Stomach (tissue), 19 donors: ENCODE measurements at places on chromosomes 11 and 22. TPM values are rescaled to one million over a fixed set of nuclear protein-coding genes. Genes with fewer than 3 reads are reported as not detected.

The KRTAP5-2 gene
- not detected for total RNA-seq

GRCh38 chr22:19988965-19989724 lies 27.5 kb downstream of the ARVCF start:
- DNase-seq, result no peak

GRCh38 chr11:86668929-86669328 lies 3.5 kb downstream of the ME3 start:
- DNase-seq, result no peak

The NCR3LG1 gene
- under 0.01 TPM for total RNA-seq

GRCh38 chr22:30182815-30183214 lies 63.7 kb downstream of the LIF start:
- DNase-seq, result no peak

DNA sequence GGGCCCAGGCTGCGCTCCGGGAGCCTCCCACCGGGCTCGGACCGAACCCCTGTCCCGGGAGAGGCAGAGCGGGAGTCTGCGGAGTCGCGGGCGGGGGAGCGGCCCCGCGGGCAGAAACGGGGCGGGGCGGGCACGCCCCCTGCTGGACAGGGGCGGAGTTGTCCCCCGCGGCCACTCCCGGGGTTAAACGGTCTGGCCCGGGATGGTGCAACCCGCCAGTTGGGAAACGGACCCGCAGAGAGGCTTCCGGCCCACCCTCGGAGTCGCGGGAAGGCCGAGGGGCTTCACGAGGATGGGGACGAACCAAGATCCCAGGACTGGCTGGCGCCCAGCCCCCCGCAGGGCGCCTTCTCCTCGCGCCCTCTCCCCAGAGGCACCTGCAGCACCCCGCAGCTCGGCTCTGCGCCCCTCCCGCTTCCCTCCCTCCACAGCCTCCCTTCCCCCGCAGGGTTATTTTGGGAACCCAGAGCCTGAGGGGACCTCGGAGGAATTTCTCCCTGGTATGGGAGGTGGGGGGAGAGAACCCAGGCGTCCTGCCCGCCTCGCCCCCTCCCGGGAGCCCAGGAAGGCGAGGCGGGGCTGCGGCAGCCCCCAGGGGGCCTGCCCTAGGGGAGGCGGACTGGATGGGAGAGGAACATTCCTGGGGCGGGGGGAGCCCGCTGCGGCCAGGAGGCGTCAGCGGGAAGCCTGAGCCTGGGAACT lies 902 bp downstream of the RASGRP2 start:
- DNase-seq, result peak; percentile 79

The MS4A7 gene
- 24.6 TPM for total RNA-seq

DNA sequence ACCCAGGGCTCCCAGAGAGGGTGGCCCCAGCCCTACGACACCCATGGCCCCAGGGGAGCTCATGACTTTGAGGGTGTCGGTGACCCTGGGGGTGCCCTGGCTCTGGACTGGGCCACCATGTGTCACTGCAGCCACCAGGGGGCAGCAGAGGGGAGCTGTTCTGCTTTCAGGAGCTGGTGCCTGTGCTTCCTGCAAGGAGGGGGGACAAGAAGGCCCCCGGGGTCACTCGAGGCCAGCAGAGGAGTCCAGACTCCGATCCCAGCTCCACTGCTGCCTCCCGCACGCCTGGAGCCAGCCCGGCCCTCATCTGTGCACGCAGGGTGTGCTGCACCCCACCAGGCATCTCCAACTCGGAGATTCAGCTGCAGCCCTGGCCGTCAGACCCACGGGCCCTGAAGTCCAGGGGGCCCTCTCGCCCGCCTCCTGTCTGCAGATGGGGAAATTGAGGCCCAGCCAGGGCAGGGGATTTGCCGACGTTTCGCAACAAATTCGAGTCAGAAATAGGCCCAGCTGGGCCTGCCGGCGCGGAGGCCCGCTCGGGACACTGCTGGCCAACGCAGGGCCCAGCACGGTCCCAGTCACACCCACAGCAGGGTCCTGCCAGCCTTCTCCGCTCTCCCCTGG lies 29.5 kb upstream of the WNT7B start:
- DNase-seq, result peak; percentile 95

GRCh38 chr11:115709297-115709696 lies 205.1 kb upstream of the CADM1 start:
- no peak for DNase-seq

GRCh38 chr11:25441421-25441820 lies 890.5 kb upstream of the ANO3 start:
- no peak for DNase-seq

DNA sequence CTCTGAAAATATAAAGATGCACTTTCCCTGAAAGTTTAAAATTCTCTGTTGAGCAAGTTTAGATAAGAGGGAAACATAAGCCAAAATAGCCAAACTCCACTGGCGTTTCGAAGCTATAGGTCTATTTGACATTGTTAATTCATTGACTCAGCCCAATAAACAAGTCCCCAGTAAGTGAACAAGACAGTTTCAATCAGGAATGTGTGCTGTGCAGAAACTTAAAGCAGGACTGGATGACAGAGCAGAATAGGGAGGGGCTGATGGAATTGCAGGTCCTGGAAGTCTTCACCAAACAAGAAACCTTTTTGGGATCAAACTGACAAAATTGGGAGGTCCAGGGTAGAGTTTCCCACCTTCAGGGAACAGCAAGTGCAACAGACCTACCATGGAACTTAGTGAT lies 8.9 kb upstream of the KDM4E start:
- DNase-seq, result no peak

The LIF gene
- not detected for total RNA-seq

The CCDC88B gene
- 1.8 TPM for total RNA-seq

The WNT7B gene
- not detected for total RNA-seq

- DNase-seq, result no peak
Observed at GRCh38 chr22:19125011-19125410, 2.8 kb upstream of the DGCR2 start.

- DNase-seq, result no peak
Observed at GRCh38 chr11:78633516-78634310, 59.0 kb upstream of the NARS2 start.

GRCh38 chr11:122664188-122664587 lies 8.7 kb downstream of the UBASH3B start:
- DNase-seq, result no peak

The SIDT2 gene
- 132 TPM for total RNA-seq

The FGF4 gene
- total RNA-seq, result not detected

The OR8D1 gene
- total RNA-seq, result not detected

GRCh38 chr22:47114813-47115517 lies 352.5 kb downstream of the TBC1D22A start:
- DNase-seq, result no peak

DNA sequence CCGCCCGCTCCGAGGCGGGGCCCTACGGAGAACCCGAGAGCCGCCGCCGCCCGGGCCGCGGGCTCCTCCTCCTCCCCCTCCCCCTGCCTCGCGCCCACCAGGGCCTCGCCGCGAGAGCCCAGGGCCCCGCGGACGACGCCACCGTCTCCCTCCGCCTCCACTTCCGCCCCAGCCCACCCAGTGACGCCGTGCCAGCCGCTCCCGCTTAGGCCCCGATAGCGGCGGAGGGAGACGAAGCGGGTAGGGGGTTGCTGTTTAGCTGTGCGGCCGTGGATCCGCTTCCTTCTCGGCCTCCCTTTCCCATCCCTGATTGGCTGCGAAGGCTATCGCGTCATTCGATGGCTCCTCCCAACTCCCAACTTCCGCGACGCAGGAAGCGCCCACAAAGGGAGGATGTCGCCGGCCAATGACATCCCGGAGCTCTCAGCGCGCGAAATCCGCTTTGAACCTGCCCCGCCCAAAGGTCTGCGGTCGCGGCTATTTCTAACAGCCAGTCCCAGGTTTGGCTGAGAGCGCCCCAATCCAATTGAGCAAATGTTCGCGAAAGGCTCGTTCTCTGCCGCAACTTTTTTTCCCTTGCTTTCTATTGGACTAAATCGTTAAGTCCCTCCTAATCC lies at the start of gene FAM76B:
Gene FAM76B (minus strand): TSS at position 277 of the 617 bp plus-strand sequence. CDS start 304 bp downstream, outside the sequence.
- peak; percentile 97 for DNase-seq

The SOX6 gene
- total RNA-seq, result 4.0 TPM

DNA sequence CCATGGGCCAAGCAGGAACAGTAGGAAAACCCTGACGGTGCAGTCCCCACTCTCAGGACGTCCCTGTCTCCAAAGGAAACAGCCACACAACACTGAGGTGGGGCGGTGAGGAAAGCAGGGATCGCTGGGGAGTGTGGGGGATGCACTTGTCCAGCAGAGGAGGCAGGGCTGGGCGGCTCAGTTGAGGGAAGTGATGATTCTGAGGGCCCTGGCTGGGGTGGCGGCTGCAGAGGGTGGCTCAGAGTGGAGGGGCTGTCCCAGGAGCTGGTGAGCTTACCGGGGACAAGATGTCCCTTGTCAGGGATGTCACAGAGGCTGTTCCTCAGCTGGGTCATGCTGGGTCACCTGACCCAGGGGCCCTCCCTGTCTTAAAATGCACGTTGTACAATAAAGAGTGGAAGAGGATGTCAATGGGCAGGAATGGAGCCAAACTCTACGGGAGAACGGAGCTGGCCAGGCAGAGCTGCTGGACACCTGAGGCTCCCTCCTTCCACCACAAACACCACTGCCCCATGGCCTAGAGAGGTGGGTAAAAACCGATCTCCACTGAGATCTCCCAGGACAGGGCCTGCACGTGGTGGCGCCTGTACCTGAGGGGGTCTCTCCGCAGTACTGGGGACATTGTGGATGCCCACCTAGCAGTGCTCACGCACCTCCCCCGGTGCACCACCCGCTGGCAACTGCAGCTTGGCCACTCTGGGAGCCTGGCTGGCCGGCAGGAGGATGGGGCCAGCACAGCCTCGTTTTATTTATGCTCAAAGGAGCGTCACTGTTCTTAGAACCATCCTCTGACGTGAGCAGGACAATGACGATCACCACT lies 9.7 kb upstream of the EFCAB6 start:
- no peak for DNase-seq

GRCh38 chr11:87020336-87020735 lies 17.4 kb upstream of the TMEM135 start:
- no peak for DNase-seq

DNA sequence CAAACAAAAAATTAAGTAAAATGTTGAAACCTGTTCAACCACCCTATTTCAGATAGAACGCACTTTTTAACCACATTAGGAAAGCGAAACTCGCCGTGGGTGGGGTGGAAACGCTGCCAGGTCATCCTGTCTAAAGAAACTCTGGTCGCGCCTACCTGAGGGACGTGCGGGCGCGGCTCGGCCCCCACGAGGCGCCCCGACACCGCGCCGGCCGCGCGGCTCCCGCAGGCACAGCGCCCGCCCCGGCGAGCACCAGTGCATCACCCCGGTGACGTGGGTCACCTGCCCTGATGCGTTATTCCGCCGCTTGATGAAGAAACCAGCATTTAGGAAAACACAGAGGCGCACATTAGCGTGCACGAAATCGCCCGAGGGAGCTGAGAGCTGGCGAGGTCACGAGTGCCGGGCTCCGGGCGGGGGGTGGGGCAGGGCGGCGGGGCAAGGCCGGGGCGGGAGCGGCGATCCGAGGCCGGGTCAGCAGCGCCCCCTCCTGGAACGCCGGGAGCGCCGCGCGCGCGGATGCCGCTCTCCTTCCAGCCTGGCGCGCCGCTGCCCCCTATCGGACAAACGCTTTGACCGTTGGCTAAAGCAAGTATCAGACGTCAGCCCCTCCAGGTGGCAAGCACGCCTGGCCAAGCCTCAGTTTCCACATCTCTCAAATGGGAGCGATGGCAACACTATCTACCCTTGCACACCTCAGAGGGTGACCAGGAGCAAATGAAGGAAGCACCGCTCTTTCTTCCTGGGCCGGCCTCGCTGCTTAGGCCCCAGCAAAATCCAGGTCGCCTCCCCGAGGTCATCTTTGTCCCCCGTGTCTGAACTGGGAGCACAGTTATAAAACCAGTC lies 15.7 kb upstream of the SNX32 start:
- DNase-seq, result peak; percentile 97

DNA sequence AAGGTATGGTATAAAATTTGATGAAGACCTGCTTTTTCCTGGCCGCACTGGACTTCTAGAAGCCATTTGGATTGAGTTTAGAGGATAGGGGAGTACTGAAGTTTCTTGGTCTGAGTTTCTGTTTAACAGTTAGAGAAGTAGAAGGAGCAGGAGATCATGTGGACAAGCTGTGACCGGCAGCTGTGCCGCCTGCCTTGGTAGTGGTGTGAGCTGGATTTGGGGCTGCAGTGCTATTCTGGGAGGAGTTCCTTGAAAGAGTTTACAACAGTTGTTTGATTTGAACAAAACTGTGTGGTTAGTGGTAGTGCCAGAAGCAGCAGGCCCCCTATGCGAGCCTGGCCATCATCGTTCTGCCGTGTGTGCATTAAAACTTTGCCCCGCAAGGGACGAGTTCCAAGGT lies 105.2 kb downstream of the PDHX start:
- DNase-seq, result no peak
